ENCODE measurements at places on chromosomes 16 and 17.

DNA sequence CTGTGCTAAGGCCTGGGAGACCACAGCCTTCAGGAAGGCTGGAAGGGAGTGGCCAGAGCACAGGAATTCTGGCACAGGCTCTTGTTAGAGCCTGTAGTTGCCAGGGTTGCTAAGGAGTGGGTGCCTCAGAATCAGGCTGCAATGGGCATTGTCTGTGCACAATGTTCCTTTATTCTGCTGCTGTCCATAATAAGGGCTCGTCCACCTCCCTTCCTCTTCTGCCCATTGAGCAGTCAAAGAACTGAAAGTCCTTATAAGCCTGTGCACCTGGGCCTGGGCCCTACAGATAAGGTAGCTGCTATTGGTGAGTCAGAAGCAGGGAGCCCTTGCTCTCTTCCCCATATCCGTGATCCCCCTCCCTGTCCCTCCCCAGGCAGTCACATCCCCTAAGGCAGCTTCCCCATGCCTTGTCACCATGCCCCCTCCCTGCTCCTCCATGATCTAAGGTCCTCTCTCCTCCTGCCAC is 5.4 kb upstream of the CNGB1 start:
- DNase-seq, result no peak

GRCh38 chr17:61821655-61822054 is 41.7 kb downstream of the BRIP1 start:
- no peak for DNase-seq

- DNase-seq, result no peak
Measured at GRCh38 chr16:3182608-3183444, 5.2 kb upstream of the OR1F1 start.

DNA sequence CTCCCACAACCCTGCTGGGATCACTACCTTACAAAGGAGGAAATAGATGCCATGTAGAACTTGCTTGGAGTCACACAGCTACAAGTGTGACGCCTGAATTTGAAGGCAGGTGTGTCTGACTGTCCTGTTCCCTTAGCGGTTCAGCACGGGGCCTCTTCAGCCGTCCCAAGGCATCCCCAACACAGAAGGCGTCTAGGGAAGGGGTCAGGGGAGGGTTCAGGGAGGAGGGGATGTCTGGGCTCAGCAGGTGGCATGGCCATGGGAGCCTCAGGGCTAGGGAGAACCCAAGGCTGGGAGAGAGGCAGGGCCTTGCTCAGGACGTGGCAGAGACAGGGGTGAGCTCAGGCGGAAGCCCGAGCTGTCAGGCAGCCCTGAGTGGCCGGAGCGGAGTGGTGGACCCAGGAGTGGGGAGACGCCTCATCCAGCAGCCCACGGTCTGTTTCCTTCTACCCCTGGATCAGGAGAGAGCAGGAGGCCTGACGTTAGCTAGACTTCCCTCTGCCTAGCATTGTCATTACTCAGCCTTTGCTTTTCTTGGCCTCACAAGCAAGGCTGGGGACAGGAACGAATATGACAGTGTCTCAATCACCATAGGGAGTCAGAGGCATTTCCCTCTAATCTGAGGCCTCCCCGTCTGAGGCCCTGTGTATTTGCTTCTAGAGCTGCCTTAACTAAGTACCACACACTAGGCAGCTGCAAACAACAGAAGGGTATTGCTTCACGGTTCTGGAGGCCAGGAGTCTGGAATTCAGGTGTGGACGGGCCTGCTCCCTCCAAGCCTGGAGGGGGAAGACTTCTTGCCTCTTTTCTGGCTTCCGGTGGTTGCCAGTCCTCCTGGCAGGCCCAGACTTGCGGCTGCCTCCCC is 31.3 kb upstream of the ANKRD40CL start:
- DNase-seq, result no peak

GRCh38 chr17:46925185-46925868 is 2.4 kb downstream of the GOSR2 start:
- DNase-seq, result no peak

GRCh38 chr16:65524997-65525396 is 403.1 kb upstream of the CDH11 start:
- no peak for DNase-seq

- no peak for DNase-seq
Measured at GRCh38 chr17:62723842-62724241, 84.3 kb downstream of the MARCHF10 start.

DNA sequence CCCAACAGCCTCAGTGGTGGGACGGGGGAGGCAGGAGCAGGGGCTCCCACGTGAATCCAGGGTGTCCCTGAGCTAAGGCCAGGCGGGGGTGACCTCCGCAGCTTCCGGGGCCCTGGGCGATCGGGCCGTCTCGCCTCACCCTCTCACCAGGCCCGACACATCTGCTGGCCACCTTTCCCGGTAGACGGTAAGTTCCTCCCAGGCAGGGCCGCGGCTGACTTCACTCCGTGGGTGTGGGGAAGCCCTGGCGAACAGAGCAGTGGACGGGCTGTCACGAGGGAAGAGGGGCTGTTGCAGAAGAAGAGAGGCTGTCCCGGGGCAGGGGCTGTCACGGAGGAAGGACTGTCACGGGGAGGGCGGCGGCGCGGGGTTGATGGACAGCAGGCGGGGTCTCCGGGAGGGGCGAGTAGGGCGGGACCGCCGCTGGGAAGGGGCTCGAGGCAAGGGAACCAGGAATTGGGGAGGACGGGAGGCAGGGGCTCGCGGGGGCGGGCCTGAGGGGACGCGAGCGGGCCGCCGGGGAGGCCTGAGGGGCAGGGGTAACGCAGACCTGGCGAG is 498 bp downstream of the PKMYT1 start:
- no peak for DNase-seq

- DNase-seq, result no peak
Measured at GRCh38 chr16:23934610-23935236, 98.9 kb downstream of the PRKCB start.

- DNase-seq, result peak; percentile 10
Measured at GRCh38 chr17:49260011-49260816, 29.6 kb upstream of the PHOSPHO1 start.

GRCh38 chr16:28100810-28101532 is 37.5 kb upstream of the GSG1L start:
- no peak for DNase-seq

DNA sequence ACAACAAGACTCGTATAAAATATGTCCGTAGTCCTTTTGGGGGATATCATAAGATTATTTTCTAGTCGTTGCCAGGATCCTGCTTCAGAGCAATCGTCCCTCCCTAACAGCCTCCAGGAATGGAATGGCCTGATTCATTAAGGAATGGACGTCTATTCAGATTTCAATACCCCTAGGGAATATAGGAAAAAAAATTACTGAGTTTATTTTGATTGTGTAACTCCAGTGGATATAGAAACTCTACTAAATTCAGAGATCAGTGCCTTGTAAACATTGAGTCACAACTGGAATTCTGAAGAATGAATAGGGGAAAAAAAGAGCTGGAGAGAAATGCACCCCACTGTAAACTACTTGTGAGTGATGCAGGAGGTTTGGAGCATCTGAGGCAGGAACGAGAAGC is 1171.5 kb upstream of the GOT2 start:
- DNase-seq, result no peak

DNA sequence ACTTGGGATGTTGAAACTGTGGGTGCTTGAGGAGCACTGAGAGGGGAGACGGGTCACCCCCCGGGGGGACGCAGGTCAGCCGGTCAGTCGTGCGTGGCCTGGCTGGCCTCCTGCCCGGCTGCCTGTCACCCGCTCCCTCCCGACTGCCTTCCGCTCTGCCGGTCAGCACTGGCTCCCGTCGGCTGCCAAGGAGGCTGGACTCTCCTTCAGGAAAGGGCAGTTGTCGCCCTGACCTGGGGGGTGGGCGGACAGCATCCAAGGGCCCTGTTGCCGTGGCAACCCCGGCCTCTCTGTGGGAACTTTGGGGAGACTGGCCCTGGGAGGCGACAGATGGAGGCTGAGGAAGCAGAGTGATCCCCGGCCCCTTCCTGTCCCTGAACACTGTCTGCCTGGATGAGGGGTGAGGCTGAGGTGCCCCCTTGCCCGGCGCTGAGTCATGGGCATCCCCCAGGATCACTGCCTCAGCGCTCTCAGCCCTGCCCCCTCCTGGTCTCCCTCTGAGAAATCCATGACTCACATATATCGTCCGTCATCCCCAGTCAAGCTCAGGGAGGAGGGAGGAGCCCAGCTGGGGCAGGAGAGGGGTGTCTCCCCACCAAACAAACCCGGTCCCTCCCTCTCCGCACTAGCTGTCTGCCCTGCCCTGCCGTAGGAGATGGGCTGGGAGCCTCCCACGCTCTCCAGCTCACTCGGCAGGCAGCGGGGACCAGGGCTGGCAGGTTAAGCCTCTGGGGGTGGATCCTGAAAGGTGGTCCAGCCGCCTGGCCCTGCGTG is at the start of gene ADGRG1:
ADGRG1 (plus strand) TSS at position 623 of the 774 bp plus-strand sequence. CDS start 21,658 bp downstream, outside the sequence.
- DNase-seq, result peak; percentile 16

- no peak for DNase-seq
Measured at GRCh38 chr16:3842994-3843393, 37.5 kb downstream of the CREBBP start.

- no peak for DNase-seq
Measured at GRCh38 chr17:79746889-79747507, 16.3 kb downstream of the ENPP7 start.

GRCh38 chr16:84913315-84913714 is 93.5 kb downstream of the CRISPLD2 start:
- no peak for DNase-seq

DNA sequence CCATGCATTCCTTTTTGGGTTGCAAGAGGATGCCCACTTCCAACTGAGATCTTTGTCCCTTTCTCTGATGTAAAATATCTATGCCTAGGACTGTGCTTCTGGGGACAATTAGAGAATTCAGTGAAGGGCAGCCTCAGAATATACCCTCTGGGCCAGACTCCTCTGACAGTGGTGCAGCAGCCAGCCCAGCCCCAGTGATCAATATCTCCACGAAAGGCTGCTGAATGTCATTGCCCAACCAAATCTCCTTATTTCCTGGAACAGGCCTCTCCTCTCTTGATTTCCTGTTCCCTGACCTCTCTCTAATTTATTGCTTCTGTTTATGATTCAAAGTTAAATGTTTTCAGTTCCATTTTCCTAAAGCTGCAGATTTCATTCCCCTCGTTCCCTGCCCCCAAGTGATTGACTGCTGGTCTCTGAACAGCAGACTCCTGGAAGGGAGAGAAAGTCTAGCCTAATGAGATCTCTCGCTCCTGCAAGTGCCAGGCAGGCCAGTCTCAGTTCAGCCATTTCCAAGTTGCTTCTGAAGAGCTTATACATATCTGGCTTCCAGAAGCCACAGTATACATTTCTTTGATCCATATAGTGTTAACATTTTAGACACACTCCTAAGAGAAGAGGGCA is 104.4 kb upstream of the SALL1 start:
- no peak for DNase-seq

DNA sequence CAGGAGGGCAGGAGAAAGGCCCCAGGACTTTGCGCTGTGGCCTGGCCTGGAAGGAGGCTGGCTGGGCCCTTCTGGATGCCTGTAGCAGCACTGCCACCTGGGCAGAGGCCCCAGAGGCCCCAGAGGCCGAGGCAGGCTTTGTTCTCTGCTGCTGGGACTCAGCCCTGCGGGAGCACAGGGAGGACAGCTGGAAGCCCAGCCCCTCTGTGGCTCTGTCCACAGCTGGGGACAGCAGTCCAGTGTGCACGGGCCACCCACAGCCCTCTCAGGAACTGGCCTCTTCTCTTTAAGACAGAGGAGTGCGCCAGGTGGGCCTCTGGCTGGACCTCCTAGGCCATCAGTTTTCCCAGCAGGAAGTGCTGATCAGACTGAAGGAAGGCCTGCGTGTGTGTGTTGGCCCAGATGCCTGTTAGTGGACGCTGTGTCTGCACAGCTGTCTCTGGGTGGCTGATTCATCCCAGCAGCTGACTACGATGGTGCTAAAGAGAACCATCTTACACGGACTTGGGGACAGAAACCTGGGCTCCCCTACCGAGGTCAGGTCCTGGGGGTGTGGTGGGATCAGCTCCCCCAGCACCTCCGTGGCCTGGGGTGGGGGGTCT is 26.9 kb upstream of the ZNF750 start:
- DNase-seq, result no peak

DNA sequence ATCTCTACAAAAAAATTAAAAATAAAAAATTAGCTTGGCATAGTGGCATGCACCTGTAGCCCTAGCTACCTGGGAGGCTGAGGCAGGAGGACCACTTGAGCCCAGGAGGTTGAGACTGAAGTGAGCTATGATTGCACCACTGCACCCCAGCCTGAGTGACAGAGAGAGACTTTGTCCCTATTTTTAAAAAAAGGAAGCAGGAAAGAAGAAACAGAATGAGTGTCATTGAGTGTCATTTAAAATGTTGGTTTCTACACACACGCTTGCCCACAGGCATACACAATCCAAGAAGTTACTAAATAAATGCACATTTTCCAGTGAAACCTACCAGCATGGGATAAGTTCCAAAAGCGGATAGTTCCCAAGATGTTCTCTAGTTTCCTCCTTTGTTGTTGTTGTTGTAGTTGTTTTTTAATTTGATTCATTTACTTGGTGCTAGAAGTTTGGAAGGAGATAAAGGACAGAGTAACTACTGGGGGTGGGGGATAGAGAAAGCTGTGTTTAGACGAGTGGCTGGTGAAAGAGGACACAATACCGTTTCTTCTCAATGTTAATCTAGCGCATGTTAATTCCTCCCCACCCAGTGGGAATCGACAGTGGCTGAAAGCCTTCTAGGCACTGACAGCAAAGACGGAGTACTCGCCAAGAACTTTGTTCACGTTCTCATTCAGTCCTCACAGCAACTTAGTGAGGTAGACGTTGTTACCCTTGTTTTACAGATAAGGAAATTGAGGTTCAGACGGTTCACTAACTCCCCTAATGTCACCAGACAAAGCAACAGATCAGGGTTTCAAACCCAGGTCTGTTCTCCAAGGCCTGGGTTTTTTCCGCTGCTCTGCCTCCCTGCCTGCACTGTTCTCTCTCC is 17.3 kb downstream of the MRPS23 start:
- DNase-seq, result no peak

DNA sequence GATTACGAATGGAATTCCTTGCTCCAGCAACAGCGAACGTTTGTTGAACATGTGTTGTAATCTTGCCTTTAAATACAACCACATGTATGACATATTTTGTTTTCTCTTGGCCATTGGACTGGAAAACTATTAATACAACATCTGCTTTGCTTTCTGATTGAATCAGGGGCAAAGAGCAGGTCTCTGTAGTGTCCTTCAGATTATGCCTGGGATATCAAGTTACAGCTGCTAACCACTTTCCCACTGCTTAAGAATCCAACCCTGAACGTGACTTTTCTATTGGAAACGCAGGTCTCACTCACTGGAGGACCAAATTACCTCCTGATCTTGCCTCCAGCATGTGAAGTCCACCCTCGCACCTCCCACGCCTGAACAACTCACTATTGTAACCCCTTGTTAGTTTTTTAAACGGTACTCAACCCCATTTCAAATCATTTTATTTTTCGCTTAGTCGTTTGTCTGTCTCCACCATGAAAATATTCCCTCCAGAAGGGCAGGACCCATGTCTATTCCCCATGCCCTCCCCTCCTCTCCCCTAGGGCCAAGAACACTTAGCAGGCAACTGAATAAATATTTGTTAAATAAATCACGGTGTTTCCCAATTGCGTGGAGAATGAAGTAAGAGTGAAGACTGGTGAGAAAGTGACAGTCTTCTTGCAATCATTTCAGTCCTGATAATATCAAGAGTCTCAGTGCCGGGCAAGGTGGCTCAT is 57.4 kb upstream of the MRTFB start:
- no peak for DNase-seq

- no peak for DNase-seq
Measured at GRCh38 chr16:55737318-55737717, 81.5 kb downstream of the SLC6A2 start.

DNA sequence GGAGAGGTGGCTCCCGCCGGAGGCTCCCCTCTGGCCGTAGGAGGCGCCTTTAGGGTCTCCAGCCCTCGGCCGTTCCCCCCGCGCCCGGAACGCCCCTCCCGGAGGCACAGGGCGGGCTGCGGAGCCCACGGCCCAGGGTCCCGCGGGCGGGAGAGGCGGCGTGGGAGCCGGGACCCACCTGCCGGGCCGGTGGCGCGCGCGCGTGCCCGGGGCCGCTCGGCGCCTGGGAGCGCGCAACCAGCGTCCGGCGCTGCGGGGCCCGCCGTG is at the start of gene MIF4GD:
MIF4GD (minus strand) TSS at position 266 of the 267 bp plus-strand sequence. CDS start 1,036 bp downstream, outside the sequence.
- DNase-seq, result no peak

All from activated CD4-positive, CD25-positive, alpha-beta regulatory T cell treated with anti-CD3 and anti-CD28 coated beads, Interleukin-2, amount 50 U/mL, for 16 hours (primary cell).